ENCODE measurements at places on chromosomes 11 and 22.

DNA sequence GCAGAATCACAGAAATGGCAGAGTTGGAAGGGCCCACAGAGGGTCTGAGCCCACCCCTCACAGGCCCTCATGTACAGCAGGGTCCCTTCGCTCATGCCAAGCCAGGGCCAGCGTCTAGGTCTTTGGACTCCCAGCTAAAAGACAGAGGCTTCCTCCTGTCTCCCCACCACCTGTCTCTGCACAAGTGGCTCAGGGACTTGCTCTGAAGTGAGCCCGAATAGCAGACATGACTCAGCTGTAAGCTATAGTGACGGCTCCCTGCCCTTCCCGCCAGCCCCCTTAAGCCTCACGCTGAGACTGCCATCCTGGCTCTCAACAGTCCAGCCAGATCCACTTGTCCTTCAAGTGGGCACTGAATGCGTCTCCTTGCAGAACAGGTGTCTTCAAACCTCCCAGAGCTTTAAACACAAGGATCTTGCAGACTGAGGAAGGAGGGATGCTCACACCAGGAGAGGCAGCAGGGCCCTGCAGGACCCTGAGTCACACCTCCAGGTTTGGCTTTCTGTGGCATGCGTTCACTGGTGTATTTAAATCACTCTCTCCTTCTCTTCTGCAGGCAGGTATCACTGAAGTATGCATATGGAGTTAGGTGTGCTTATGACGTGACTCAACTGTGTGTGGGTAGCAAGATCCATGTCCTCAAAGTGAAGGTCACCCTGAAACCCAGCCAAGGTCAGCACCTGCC is 154.9 kb downstream of the CACNA1I start:
- no peak for DNase-seq

GRCh38 chr11:110303414-110303826 is 7.0 kb upstream of the RDX start:
- DNase-seq: no peak

DNA sequence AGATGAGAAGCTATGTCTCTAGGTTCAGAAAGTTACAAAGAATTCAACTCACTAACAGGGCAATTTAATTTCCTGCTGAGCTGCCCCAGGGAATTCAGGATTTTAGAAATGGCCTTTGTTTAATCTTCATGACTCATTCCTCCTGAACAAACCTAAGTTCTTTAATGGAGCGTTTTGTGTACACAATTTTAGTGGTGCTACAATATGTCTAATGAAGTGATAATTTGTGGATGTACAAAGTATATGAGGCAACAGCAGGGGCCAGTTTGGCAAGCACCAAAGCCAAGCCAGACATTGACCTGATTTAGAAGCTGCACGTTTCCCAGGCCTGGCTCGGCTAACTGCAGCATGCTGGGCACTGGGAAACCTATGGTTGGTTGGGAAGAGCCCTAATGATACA is 34.4 kb upstream of the HEPHL1 start:
- DNase-seq: no peak

- no peak for DNase-seq
These were observed 215.9 kb upstream of the CCDC90B start for GRCh38 chr11:83502041-83502440.

- DNase-seq: no peak
These were observed 42.4 kb upstream of the PRODH start for GRCh38 chr22:18978506-18978905.

DNA sequence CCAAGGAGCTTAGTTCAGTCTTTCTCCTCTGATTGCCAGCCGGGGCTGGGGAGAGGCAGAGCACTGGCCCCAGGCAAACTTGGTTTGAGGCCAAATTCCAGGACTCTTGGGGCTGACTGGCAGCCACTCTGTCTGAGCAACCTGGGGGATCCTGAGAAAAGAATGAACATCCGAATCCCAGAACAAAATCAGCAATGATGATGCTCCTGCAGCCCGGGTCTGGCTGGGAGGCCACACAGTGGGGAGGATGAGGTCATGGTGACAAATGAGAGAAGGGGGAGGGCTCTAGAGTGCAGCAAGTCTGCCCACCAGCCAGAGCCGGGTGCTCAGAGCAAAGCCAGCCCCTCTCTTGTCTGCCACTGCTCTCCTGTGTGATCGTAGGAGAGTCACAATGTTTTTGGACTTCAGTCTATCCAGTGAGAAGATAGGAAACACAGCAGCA is 71.8 kb upstream of the PAX6 start:
- no peak for DNase-seq

DNA sequence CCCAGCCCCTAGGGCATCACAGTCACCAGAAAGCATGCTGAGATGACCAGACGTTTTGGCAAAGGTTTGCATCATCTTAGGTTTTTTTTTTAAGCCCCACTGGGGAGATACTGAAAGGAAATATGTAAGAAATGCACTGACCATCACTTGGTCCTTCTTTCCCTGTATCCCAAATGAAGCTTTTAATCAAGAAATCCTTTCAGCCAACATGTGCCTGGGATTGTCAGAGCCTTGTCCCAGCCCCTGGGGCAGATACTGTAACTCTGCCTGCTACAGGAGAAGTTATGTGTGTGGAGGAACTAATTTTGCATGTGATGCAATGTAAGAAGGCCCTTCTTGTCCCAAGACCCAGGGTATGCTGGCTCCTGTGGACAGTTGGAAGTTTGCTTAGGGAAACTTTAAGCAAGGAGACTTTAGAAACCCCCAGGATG is 65.6 kb downstream of the PPFIBP2 start:
- DNase-seq: no peak

DNA sequence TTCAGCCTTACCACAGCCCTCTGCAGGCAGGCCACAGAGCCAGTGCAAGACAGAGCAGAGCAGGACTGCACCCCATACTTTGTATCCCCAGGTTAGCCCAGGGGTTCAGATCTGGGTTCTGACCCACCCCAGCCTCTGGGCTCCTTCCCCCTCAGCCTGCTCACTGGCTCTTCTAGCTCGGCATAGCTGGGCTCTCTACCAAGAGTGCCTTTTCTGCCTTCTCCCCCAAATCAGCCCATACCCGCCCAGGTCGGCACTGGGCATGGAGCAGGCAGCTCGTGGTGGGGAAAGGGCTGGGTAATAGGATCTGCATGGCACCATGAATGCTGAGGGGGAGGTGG is 8.3 kb downstream of the RELT start:
- DNase-seq: no peak

DNA sequence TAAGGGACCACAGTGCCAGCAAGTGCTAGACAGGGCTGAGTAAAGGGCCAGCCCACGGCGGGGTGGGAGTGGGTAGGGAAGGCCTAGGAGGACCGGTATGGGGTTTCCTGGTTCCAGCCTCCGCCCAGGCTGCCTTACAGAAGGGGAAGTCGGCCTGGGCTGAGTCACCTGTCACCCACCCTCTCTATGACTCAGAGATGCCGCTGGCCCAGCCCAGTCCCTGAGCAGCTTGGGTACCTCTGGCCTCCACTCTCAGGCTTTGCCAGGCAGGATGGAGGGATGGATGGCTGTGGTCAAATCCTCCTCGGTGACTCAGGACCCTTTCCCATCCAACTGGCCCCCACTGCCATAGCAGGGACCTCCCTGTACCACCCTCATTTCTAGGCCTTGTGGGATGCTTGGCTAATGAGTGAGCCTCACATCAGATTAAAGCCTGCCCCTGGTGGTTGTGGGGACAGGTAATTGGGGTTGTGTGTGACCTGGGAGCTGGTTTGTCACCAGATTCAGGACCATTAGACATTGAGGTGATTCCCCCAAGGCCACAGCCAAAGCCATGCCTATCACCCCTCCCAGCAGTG is 13.9 kb downstream of the SLC35E4 start:
- no peak for DNase-seq

GRCh38 chr11:134566311-134566710 is 154.3 kb upstream of the B3GAT1 start:
- no peak for DNase-seq

DNA sequence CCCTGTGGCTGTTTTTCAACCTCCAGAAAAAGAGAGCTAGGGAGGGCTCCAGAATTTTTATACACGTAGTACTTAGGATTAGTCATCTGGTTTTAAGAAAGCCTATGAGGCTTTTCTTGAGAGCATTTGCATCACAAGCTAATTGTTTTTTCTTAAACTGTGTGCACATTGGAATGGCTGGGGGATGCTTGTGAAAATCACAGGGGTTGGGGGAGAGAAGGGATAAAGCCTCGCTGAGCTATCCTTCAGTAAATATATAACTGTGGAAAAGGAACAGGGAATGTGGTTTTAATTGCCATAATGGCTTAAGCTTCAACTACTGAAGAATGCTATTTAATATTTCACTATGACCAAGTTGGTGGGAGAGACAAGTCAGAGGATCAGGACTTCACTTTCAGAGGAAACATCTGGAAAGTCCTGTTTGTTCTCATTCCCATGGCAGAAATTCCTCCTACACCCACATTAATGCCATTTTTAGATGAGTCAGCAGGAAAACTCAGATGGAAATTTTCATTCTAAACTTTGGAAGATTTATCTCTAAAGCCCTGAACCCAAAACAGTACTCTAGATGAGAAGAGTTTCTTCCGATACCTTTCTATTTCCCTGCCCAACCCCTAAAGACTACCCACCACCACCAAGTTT is 591.3 kb downstream of the LRRC4C start:
- DNase-seq: peak; percentile 64

GRCh38 chr22:19576460-19577421 is 52.5 kb upstream of the CLDN5 start:
- no peak for DNase-seq

- DNase-seq: no peak
These were observed 20.9 kb upstream of the NARS2 start for GRCh38 chr11:78595436-78596130.

GRCh38 chr11:7115780-7116179 is 27.0 kb downstream of the RBMXL2 start:
- DNase-seq: no peak

GRCh38 chr11:123564221-123564620 is 90.2 kb downstream of the SCN3B start:
- DNase-seq: no peak

DNA sequence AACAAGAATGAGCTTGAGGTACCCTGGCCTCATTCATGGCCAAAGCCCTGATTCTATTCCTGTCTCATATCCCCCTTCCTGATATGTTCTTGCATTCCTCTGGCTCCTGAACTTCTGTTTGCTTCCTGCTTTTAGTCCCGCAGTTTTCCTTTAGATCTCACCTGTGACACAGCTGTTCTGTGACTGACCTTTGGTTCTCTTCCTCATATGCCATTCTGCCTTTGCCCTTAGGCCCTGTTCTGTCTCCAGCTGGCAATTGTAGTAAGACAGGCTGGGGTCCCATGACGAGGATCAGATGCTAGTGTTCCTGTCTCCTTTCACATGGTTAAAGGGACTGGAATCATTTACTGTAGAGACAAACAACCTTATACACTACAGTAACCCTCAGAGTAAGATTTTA is 59.0 kb upstream of the PDE3B start:
- DNase-seq: no peak

GRCh38 chr22:25131198-25131887 is 68.3 kb upstream of the CRYBB3 start:
- DNase-seq: no peak

GRCh38 chr11:364991-365725 is 4.1 kb upstream of the B4GALNT4 start:
- no peak for DNase-seq

GRCh38 chr22:30969532-30970355 is 679 bp downstream of the TUG1 start:
- no peak for DNase-seq

DNA sequence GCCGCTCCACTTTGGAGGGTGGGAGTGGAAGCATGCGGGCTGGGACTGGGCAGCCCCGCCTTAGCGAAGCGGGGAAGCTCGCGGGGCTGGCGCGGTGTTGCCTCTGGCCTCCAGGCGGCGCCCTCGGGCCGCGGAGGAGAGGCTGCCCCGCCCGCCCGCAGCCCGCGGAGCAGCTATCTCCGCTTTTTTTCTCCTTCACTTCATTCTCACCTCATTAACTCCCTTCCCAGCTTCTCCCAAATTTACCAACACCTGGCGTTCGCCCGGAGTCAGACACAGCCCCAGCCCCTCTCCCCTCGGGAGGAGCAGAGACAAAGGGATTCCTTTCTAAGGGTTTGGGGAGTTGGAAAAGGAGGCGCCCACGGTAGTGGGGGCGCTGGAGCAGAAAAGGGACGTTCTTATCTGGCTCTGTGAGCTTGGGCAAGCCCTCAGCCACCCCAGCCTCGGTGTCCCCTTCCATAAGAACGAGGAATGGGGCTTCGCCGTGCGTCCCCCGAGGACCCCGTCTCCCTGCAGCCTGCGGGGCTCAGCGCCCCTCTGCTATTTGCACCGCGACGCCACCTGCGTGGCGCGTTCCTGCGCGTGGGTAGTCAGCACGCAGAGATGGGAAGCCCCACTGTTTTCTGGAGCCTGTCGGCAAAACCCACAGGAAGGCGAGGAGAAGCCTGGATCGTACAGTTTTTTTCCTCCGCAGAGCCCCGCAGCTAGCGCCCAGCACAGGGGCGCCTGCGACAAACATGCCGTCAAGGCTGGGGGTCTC is 1.5 kb upstream of the WNT11 start:
- DNase-seq: peak; percentile 72

- DNase-seq: no peak
These were observed 17.8 kb upstream of the NAV2 start for GRCh38 chr11:19694796-19695345.

- DNase-seq: no peak
These were observed 34.2 kb downstream of the DDX10 start for GRCh38 chr11:108698844-108699642.

DNA sequence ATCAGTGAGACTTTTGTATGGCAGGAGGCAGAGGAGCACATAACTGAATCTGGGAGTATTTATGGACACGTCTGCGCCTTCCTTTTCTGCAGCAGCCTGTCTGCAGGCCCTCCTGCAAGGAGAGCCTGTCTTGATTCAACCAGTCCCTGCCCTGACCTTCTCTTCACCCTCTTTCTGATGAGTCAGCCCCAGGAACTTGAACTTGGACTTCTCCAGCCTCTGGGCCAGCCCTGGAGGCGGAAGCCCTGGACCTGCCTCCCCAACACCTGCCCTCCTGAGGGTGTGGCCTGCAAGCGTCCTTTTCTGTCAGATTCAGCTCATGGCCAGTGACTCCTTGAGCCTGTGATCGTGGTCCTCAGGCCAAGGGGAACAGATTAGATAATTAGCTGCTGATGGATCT is 20.0 kb downstream of the DAGLA start:
- no peak for DNase-seq

GRCh38 chr22:43749473-43749872 is 62.6 kb downstream of the EFCAB6 start:
- DNase-seq: no peak

DNA sequence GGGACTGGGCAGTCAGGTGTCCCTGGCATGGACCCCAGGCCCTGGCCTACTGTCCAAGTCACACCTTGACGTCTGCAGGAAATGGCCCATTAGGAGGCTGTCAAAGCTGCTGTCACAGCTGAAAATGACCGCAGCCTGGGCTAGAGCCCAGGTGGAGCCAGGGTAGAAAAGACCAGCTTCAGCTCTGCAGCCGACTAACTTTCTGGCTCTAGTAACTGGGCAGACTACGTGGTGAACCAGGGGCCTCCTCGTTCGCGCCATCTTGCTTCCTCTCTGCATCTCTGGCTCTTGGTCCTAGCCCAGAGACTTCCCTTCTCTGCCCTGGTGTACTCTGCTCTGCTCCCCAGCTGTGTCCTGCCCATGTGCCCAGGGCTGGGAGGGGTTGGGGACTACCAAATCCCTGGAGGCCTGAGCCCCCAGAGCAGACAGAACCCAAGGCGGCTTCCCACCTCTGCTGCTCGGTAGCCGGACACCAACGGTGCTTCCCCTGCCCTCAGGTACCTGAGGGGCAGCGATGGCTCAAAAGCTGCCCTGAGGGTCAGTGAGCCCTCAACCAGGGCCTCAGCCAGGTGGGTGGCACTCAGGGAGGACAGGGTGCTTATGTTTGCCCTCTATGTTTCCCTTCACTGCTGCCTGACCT is 19.7 kb downstream of the SART1 start:
- DNase-seq: no peak
